ENCODE measurements at places on chromosomes 11 and 22.

GRCh38 chr11:126188332-126189108 lies 22.9 kb downstream of the RPUSD4 start:
- no peak for DNase-seq

DNA sequence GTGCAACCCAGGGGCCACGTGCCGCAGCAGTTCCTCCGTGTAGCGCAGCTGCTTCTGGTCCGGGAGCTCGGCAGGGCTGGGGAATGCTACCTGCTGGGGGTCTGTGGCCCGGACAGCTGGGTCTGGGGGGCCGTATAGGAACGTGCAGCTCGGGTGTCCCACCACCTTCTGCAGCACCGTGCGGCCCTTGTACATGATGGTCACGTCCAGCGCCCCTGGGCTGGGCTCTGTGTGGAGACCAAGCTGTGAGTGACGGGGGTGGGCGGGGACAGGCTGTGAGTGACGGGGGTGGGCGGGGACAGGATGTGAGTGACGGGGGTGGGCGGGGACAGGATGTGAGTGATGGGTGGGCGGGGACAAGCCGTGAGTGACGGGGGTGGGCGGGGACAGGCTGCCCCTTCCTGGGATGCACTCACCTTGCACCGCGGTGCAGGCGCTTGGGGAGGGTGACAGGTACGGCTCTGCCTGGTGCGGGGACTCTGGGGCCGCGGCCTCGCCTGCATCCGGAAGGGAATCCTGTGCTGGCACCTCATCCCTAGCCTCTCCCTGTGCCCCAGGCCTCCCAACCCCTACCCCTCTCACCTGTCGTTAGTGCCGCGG lies 2.3 kb downstream of the IRF7 start:
- DNase-seq = peak; percentile 41

GRCh38 chr22:21626735-21627469 lies 2.9 kb downstream of the YDJC start:
- no peak for DNase-seq

DNA sequence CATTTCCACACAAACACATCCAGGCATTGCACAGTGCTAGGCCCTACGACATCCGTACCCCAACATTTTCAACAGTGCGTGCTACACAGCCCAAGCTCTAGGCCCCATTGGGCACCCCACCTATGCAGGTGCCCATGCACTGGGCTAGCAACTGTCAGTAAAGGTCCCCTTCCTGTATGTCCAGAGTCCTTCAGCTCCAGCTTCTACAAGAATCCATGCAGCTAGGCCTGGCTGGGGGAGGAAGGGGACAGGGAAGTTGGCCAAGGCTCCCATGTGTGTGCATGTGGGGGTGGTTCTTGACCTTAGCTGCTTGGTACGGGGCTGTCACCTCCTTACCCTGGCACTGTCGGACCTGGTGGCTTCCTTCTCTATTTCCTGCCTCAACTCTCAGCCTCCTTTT lies 1.3 kb downstream of the B3GAT1 start:
- DNase-seq = no peak

- no peak for DNase-seq
Measured at GRCh38 chr11:134287561-134287960, 11.4 kb downstream of the GLB1L3 start.

- DNase-seq = no peak
Measured at GRCh38 chr11:23124996-23125395, 264.7 kb upstream of the CCDC179 start.

GRCh38 chr11:65906602-65907001 lies 6.4 kb upstream of the FOSL1 start:
- DNase-seq = no peak

DNA sequence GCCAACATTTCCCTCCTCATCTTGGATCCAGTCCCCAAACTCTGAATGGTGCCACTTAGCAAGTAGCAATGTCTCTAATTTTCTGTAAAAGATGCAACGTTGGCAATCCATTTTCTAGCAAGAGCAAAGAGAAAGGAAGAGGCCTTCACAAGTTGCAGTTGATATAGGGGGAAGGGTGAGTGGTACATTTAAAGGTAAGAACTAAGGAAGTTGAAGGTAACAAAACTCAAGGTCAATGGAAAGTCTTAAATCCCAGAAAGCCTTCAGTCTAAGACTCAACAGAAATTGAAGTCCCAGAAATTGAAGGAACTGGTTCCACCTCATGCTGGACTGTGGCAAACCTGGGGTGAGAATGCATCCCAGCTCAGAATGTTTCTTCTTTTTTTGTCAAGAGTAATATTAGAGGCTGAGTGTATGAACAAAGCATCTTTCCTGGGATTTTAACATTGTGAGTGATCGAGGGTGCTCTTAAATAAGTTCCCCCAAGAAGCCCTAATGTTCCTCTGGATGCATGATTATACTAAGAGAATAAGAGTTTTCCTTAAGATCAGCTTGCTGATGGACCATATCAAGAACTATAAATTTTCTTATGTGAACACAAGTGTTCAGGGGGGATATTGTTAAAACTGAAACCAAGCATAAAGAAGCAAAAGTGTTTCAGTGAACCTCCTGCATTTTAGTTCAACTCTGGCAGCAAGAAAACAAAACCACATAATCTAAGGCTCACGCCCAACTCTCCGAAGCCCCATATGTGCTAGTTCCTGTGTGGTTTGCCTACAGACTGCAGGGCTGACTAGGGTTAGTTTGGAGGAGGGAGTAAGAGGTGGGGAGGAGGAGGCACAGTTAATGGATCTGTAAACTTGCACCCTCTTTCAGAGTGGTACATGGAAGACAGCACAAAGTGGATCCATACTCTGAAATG lies at the start of gene GRAP2:
GRAP2 (plus strand) TSS at position 779 of the 922 bp plus-strand sequence. CDS start 46,023 bp downstream, outside the sequence.
- no peak for DNase-seq

GRCh38 chr22:29718949-29719898 lies 579 bp upstream of the CABP7 start:
- DNase-seq = no peak

DNA sequence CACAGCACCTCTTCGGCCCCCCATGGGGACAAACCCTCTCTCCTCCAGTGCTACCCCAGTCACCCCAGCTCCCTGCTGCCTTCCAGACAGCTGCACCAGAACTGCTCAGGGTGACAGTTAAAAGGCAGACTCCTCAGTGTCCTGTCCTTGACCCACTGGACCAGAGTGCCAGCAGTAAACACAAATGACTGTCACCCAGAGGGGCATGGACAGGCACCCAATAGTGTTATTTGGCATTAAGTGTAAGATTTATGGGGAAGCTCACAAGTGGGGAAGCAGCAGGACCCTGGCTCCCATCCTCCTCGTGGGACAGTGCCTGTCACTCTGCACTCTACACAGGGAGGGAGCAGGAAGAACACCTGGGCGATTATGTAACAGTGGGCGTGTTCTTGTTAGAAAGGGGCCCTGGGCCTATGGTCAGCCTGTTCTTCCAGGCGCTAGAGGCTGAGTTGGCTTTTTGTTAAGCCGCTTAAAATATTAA lies 5.0 kb downstream of the RPS19BP1 start:
- no peak for DNase-seq

GRCh38 chr22:46103181-46103580 lies 47.1 kb upstream of the PPARA start:
- DNase-seq = no peak
